ENCODE measurements at places on chromosomes 1 and 21.

GRCh38 chr1:219917281-219917680 lies 11.1 kb downstream of the SLC30A10 start:
- no peaks in the 10 kb centered on the region for H3K36me3 ChIP-seq
- H3K4me3 ChIP-seq, result no peak overlapping the region
- H3K27ac ChIP-seq, result no peak overlapping the region
- H3K4me1 ChIP-seq, result no peaks in the 10 kb centered on the region

DNA sequence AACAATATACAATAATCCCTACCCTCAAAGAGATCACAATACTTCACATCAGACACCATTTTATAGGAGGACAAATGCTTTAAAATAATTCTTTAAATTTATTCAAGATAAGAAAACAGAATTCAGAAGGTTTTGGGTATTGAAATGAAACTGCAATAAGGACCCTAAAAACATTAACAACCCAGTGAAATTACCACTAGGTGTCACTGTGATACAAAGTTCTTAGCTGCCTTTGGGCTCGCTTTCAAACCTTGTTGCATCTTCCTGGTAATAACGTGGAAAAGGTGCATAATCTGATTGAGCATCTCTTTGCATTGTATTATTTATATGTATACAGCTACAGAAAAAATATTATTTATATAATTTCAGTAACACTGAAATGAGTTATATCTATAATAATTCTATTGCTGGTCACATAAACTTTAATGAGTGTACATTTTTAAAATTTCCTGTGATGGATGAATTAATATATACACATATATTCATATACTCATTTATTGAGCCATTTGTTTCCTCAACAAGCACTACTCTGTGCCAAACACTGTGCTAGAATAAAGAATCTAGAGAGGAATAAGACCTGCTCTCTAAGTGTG lies 185.2 kb downstream of the FAF1 start:
- DNase-seq, result no peak
- H3K27me3 ChIP-seq, result no peaks in the 10 kb centered on the region
- no peaks in the 10 kb centered on the region for H3K4me1 ChIP-seq
- no peak overlapping the region for H3K4me3 ChIP-seq

GRCh38 chr1:181391301-181391900 lies 91.9 kb upstream of the CACNA1E start:
- no peaks in the 10 kb centered on the region for H3K36me3 ChIP-seq
- no peaks in the 10 kb centered on the region for H3K4me1 ChIP-seq
- H3K27ac ChIP-seq, result no peak overlapping the region

DNA sequence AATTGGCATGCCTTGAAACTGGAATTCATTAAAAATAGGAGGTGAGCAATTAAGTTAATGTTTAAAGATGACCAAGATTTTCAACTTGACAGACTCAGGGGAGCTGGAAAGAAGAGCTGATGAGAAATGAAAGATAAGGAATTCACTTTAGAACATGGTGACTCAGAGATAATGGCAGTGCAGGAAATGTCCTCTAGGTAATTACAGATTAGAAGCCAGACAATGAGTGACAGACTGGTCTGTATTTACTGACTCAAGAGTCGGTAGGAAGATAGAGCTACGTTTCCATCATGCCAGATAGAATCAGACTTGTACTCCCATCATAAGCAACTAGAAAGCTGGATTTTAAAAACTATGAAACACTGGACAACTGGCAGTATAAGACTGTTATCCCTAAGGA lies 151.6 kb downstream of the AJAP1 start:
- no peak for DNase-seq
- H3K27ac ChIP-seq, result no peak overlapping the region
- no peaks in the 10 kb centered on the region for H3K36me3 ChIP-seq
- H3K4me3 ChIP-seq, result no peak overlapping the region

- no peak overlapping the region for H3K4me3 ChIP-seq
- no peaks in the 10 kb centered on the region for H3K4me1 ChIP-seq
- H3K27me3 ChIP-seq, result no peaks in the 10 kb centered on the region
Observed at GRCh38 chr1:201408176-201408833, 9.2 kb upstream of the LAD1 start.

DNA sequence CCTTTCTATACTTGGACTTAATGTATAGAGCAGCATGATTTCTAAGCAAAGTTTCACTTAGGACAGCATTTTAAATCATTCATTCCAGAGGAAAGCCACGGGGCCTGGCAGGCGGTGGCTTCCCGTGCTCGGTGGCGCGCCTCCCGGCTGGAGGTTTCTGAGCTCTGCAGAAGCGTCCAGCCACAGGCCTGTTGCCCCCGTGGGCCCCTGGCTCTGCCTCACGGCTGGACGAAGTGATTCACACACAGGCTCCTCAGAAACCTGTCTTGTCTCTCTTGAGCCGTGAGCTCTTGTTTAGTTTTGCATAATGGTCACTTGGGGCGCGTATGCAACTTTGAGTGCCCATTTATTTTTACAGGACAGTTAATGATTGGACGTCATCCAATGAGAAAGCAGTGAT lies 22.1 kb upstream of the DIP2A start:
- DNase-seq, result no peak
- no peak overlapping the region for H3K4me3 ChIP-seq
- no peak overlapping the region for H3K27ac ChIP-seq
- H3K4me1 ChIP-seq, result no peaks in the 10 kb centered on the region
- H3K36me3 ChIP-seq, result peaks cover 66% of the 10 kb centered on the region

GRCh38 chr1:166910396-166910994 lies 34.4 kb upstream of the TADA1 start:
- H3K4me1 ChIP-seq, result peaks cover 3% of the 10 kb centered on the region
- no peak overlapping the region for H3K4me3 ChIP-seq
- DNase-seq, result peak; percentile 11
- no peaks in the 10 kb centered on the region for H3K27me3 ChIP-seq

- no peaks in the 10 kb centered on the region for H3K27me3 ChIP-seq
- H3K4me3 ChIP-seq, result peak overlapping the region; percentile 83
- H3K27ac ChIP-seq, result peak overlapping the region; percentile 86
Observed at GRCh38 chr1:218346391-218347204, 1.5 kb downstream of the TGFB2 start.

DNA sequence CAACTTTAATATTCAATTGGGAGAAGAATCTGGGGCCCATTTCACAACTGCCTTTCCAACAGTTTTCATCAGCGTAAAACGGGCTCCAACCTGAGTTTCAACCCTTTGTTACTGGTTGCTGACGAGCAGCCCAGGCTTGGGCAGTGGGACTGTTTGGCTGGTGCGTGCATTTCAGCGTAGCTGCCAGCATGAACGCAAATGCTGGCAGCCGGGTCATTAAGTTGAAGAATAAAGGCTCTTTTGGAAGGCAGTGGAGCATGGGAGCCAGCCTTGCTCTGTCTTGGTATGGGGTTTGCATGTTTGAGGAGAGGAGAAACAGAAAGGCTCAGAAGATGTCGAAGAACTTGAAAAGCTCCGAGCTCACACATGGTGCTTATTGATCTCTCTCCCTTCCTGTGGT lies 40.7 kb downstream of the WDR3 start:
- H3K27ac ChIP-seq, result no peak overlapping the region
- H3K36me3 ChIP-seq, result no peaks in the 10 kb centered on the region
- H3K4me1 ChIP-seq, result no peaks in the 10 kb centered on the region
- no peak for DNase-seq
- H3K27me3 ChIP-seq, result no peaks in the 10 kb centered on the region

DNA sequence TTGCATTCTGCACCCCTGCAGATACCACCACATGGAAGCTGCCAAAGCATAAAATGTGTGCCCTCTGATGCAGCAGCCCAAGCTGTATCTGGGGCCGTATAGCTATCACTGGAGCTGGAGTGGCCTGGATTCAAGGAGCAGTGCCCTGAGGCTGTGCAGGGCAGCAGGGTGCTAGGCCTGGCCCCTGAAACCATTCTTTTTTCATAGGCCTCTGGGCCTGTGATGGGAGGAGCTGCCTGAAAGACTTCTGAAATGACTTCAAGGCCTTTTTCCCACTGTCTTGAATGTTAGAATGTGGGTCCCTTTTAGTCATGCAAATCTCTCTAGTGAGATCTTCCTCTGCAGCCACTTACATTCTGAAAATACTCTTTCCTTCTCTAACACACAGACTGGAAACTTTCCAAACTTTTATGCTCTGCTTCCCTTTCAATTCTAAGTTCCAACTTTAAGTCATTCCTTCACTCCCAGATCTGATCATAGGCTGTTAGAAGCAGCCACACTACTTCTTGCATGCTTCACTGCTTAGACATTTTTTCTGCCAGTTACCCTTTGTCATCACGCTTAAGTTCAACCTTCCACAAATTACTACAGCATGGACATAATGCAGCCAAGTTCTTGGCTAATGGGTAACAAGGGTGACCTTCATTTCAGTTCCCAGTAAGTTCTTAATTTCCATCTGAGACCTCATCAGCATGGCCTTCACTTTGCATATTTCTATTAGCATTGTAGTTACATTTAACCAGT lies 42.4 kb downstream of the DRAM2 start:
- no peak for DNase-seq
- H3K27ac ChIP-seq, result no peak overlapping the region
- H3K4me3 ChIP-seq, result no peak overlapping the region

DNA sequence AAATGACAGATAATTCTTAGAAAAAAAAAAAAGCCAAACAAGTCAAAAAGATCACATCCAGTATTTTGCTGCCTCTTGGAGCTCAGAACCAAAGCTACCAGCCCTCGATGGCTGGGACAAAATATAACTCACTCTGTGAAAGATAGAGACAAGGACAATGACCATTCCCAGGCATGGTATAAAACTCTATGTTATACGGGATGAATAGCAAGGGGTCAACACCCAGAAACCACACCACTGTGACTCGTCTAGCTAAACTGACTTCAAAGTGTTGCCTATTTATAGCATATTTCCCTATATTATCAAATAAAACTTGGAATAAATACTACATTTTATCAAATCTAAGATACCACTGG lies 10.1 kb downstream of the TMEM63A start:
- DNase-seq, result no peak
- H3K27me3 ChIP-seq, result no peaks in the 10 kb centered on the region
- H3K4me1 ChIP-seq, result no peaks in the 10 kb centered on the region
- no peak overlapping the region for H3K27ac ChIP-seq
- peaks cover 55% of the 10 kb centered on the region for H3K36me3 ChIP-seq
- H3K4me3 ChIP-seq, result no peak overlapping the region

- no peak for DNase-seq
- peaks cover 8% of the 10 kb centered on the region for H3K4me1 ChIP-seq
Observed at GRCh38 chr1:206581571-206581981, 30.7 kb downstream of the EIF2D start.

DNA sequence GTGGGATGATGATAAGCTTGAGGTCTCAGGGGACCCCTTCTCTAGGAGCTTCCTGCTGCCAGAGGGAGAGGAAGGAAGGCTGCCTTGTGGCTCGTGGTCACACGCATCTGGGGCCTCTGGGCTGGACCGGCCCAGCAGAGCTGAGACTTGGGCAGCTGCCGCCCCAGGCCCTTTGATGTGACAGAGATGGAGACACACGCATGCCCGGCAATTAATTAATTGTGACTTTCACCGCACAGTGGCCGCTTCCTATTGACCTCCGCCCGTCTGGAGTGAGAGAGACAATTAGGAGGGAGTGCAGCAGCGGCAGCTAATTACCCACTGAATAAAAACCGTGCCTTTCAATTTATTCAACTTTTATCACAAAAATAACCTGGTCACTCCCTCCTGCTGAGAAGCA lies 16.6 kb upstream of the C1QA start:
- no peak for DNase-seq
- no peaks in the 10 kb centered on the region for H3K36me3 ChIP-seq
- H3K27me3 ChIP-seq, result no peaks in the 10 kb centered on the region
- H3K4me1 ChIP-seq, result no peaks in the 10 kb centered on the region
- H3K4me3 ChIP-seq, result no peak overlapping the region
- H3K27ac ChIP-seq, result no peak overlapping the region

- H3K27ac ChIP-seq, result no peak overlapping the region
- no peaks in the 10 kb centered on the region for H3K27me3 ChIP-seq
- no peak for DNase-seq
- no peaks in the 10 kb centered on the region for H3K36me3 ChIP-seq
- no peak overlapping the region for H3K4me3 ChIP-seq
Observed at GRCh38 chr21:26412885-26413284, 160.2 kb downstream of the CYYR1 start.

DNA sequence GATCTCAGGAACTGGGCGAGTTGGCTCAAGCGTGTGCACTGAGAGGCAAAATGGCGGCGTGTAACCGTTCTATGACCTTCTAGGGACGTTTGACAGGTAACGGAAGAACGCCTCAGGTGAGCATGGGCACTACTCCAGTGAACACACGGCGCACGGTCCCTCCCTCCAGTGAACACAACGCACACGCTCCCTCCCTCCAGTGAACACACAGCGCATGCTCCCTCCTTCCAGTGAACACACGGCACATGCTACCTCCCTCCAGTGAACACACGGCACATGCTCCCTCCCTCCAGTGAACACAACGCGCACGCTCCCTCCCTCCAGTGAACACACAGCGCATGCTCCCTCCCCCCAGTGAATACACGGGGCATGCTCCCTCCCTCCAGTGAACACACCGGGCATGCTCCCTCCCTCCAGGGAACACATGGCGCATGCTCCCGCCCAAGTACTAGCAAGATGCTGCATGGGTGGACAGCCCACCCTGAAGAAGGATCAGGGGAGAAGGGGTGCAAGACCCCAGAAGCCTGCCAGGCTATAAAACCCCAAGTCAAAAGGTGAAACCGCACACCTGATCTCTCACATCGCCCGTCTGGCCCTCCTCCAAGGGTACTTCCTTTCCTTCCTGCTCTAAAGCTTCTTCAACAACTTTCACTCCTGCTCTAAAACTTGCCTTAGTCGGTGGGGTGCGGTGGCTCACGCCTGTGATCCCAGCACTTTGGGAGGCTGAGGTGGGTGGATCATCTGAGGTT lies 3.5 kb downstream of the C1orf159 start:
- no peaks in the 10 kb centered on the region for H3K27me3 ChIP-seq
- H3K4me1 ChIP-seq, result peaks cover 5% of the 10 kb centered on the region
- no peak overlapping the region for H3K4me3 ChIP-seq
- DNase-seq, result no peak
- no peaks in the 10 kb centered on the region for H3K36me3 ChIP-seq

DNA sequence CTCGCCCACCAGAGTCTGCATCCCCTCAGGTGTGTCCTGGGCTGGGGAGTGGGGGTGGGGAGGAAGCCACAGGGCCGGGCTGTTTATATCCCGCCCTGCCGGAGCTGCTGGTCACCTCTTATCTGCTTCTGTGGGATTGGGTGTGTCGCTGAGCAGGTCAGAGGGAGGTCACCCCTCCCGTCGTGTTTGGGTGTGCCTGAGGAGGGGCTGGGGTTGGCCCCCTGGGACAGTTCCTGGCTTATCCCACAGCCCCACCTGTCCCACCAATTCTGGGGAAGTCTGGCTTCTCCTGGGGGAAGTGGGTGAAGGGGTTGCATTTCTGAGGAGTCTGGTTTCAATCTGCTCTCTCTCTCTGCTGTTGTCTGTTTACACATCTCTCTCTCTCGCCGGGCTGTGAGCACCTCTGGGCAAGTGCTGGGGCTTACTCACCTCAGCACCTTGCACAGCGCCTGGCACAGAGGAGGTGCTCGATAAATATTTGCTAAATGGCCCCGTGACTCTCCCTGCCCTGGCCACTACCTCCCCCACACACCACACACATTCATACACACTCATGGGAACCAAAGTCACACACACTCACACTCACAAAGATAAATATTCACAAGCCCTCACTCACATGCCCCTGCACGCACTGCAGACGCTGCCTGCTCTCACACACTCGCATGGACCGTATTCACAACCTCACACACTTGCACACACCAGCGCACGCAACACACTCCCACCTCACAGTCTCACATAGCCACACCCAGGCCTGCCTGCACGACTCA lies 8.3 kb downstream of the ELF3 start:
- no peaks in the 10 kb centered on the region for H3K36me3 ChIP-seq
- H3K4me3 ChIP-seq, result no peak overlapping the region
- no peak overlapping the region for H3K27ac ChIP-seq
- no peaks in the 10 kb centered on the region for H3K4me1 ChIP-seq

All from thoracic aorta (tissue), 2 donors.